ENCODE measurements at places on chromosomes 13 and 19.

DNA sequence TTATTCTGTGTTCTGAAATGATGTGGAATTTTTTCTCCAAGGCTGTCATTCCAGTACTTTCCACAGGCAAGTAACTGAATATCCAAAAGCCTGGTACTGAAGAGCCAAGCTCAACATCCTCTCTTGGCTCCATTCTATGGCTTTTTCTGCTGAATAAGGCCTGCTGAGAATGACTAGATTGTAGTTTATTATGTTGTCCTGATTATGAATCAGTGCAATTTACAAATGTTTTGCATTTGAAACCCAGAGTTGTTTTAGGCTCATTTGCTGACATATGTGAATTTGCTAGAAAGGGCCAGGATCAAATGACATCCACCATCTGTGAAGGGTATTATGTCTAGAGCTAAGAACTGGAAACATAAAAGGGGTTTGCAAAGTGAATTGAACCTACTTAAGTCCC, 596.6 kb downstream of the KCTD12 start:
- no peak for DNase-seq

DNA sequence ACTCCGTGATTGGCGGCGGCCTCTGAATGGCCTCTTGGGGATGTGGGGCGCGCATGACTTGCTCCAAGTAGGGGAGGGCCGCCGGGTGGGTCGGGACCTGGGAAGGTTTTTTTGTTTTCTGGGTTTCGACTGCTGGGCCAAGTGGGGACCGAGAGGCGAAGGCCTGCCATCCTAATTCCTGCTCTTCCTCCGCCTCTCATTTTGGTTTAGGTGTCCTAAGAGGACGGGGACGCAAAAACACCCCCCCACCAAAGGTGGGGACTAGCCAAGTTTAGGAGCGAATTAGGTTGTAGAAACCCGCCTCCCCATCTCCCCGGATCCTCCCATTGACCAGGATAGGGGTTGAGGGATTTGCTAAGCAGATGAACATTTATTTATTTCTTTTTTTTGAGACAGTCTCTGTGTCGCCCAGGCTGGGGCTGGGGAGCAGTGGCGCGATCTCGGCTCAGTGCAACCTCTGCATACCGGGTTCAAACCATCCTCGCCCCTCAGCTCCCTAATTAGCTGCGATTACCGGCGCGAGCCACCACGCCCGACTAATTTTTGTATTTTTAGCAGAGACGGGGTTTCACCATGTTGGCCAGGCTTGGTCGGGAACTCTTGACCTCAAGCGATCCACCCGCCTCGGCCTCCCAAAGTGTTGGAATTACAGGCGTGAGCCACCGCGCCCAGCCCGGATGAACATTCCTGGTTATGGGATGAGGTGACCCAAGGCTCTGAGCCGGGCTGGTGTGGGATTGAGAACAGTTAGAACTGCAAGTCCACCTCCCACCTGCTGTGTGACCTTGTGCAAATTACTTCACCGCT, 838 bp downstream of the PPP2R1A start:
- peak; percentile 58 for DNase-seq

DNA sequence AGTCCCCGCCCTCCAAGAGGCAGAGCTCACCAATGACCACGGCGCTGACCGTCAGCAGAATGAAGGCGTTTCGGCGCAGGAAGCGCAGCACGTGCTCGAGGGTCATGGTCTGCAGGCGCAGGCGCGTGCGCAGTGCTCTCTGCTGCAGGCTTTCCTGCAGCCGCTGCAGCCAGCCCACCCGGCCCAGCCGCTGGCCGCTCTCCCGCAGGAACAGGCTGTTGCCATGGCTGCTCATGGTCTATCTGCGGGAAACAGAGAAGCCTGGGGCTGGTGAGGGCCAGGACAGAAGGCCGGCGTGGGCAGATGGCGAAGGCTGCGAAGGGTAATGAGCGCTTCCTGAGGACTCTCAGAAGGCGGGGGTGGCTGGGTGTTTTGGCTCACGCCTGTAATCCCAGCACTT, 7.0 kb downstream of the SLC1A6 start:
- no peak for DNase-seq

- no peak for DNase-seq
Measured at GRCh38 chr13:46572752-46573431, 19.9 kb downstream of the LRCH1 start.

DNA sequence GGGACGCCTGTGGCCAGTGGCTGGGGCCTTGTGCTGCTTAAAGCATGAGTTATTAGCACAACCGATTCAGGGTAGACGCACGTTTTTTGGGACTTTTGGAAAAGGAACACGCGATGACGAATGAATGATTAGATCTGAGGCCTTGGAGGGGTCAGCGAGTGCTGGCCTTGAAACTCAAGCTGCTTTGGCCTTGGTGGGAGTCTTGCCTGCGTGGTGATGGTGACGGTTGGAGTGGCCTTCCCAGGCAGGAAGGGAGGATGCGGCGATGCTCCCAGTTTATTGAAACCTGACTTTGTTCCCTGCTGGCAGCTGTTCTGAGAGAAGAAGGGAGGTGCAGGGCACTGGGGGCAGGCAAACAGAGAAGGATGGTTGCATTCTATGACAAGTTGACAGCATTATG, 63.1 kb upstream of the RNF113B start:
- no peak for DNase-seq

DNA sequence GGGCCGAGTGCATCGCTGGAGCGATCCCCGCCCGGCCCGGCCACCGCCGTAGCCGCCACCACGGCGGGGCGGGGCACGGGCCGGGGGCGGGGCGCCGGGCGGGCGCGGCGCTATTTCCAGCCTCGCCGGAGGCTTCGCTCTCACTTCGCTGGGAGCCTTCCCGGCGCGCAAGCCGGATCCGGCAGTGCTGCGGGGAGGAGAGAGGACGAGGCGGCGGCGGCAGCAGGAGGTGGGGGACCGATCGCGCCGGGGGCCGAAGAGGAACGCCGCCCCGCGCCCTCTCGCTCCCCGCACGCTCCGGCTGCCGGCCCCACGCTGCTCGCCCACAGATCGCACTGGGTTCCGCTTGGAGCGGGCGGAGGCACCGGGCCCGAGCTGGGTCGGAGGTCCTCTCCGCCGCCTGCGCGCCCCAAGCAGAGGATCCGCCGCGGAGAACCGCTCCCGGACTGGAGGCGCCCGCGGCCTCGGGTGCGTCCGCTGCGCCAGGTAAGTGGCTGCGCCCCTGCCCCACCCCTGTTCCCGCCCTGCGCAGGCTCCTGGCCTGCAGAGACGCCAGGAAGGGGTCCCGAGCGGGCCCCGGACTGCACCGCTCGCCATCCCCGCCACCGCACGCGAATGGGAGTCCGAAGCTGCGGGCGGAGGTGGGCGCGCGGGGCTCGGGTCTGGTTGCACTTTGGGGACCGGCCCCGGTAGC, at the start of gene CHST8:
Gene CHST8, plus strand, starts transcription at position 143 of the 694 bp plus-strand sequence. CDS start 67,309 bp downstream, outside the sequence.
- peak; percentile 80 for DNase-seq

DNA sequence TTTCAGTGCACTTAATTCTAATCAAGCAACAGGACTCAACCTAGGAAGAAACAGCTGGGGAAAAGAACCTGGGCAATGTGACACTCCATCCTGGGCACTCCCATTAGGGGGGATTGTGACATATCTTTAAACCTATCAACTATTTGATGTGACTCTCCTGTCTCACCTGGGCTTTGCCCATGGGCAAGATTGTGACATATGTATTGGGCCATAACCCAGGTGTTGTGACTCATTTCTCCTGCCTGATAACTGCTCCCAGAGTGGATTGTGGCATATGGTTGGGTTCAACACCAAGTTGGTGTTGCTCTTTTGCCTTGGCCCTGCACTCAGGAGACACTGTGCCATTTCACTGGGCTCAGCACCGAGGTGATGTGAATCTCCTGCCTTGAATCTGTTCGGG, 82.6 kb downstream of the ZNF723 start:
- no peak for DNase-seq

Data from right cardiac atrium (tissue), 5 donors.